Brain (organoid and tissue), 16 donors: ENCODE measurements at places on chromosomes 5 and 9. TPM values are rescaled to one million over a fixed set of nuclear protein-coding genes. Genes with fewer than 3 reads are reported as not detected.

The OR1Q1 gene
- not detected for polyA plus RNA-seq

The MGAT1 gene
- polyA plus RNA-seq = 48.6 TPM

The PHYHD1 gene
- 14.9 TPM for polyA plus RNA-seq

The GALNT12 gene
- 1.9 TPM for polyA plus RNA-seq

The KCNT1 gene
- polyA plus RNA-seq = 3.2 TPM

The PTPN3 gene
- polyA plus RNA-seq = 8.2 TPM

The ZNF622 gene
- 33.8 TPM for polyA plus RNA-seq

The LRRTM2 gene
- polyA plus RNA-seq = 2.8 TPM

The CCDC69 gene
- 3.6 TPM for polyA plus RNA-seq

The C9 gene
- polyA plus RNA-seq = not detected

The TMEM141 gene
- 182 TPM for polyA plus RNA-seq

The GDF9 gene
- polyA plus RNA-seq = 0.48 TPM

The CATSPER3 gene
- 0.41 TPM for polyA plus RNA-seq

The POLE3 gene
- polyA plus RNA-seq = 92.7 TPM

The PCDHGA6 gene
- 2.4 TPM for polyA plus RNA-seq

The FSTL4 gene
- 7.9 TPM for polyA plus RNA-seq

The DNAJC18 gene
- 31.0 TPM for polyA plus RNA-seq

The OLFML2A gene
- 6.3 TPM for polyA plus RNA-seq

The FOXD4L3 gene
- polyA plus RNA-seq = not detected

The ARSI gene
- 1.2 TPM for polyA plus RNA-seq
